Fibroblast of gingiva (primary cell): ENCODE measurements at places on chromosomes 2 and 18.

DNA sequence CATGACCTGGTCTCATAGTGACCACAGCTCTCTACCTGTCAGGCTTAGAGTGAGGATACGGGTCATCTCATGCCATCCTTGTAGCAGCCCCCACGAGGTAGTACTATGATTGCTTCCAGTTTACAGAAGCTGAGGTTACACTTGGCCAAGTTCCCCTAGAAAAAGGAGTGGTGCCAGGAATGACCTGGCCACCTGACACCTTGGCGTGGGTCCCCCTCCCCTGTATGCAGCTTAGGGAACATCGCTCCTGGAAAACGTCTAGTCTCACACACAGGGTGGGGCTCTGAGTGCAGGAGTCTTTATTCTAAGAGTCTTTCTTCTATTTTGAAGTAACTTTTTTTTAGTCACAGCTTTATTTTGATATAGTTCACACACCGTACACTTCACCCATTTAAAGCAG lies 14.8 kb downstream of the NPPC start:
- no peak for DNase-seq

DNA sequence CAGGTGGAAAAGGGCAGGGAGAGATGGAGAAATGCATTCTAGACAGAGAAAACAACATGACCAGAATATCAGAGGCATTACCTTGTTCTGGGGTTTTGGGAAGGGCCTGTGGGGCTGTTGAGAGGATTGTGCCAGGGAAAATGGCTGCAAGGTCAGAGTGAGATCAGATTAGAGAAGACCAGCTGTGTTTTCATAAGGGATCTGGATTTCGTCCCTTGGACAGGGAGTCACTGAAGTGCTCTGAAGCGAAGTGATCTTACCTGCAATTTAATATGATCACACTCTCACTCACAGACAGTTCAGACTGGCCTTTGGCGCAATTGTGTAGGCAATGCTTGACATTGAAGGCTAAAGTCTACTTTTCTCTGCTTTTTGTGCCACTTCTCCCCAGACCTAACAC lies 20.3 kb upstream of the REG3G start:
- no peak for DNase-seq

DNA sequence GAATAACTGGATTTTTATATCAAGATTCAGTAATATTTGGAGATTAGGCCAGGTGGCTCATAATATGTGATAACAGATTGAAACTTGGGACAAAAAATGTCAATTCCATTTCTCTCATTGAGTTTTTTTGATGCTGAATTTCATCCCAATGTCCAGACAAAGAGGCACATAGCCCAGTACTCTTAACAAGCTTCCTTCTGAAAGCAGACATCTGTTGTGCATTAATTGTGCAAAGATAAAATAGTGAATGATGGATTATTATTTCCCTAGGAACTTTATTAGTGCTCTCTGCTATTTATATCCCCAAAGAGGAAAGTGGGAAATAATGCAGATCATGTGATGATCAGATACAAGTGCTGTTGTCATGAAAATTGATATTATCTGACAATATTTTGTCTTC lies 234.1 kb downstream of the CCDC102B start:
- DNase-seq = no peak

DNA sequence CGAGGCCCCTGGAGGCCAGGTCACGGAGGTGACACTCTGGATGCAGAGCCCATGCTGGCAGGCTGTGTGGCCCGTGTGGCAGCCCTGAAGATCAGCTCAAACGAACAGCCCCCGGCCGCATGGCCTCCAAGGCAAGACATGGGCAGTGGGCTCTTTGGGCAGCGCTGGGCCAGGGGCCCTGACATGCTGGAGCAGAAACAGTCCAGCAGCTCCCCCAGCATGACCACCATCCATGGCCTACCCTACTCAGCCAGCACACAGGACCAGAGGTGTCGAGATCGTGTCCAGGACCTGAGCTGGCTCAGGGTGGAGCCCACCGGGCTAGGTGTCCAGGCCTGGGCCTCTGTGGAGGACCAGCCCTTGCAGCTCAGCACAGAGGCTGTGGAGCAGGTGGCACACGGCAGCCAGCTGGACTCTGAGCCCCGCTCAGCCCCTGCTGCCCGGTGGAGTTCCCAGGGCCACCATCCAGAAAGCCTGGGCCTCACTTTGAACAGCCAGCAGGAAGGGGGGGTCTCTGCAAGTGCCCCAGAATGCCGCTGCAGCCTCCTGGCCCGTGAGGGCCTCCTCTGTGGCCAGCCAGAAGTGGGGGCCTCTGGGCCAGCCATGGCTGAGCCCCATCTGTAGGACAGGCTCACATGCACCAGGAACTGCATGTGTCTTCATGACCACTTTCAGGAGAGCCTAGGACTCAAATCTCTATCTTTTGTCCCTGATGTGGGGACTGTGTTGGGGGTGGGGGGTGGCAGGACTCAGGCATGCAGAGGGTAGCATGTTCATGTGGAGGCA lies 8.9 kb downstream of the AMER3 start:
- DNase-seq = no peak

DNA sequence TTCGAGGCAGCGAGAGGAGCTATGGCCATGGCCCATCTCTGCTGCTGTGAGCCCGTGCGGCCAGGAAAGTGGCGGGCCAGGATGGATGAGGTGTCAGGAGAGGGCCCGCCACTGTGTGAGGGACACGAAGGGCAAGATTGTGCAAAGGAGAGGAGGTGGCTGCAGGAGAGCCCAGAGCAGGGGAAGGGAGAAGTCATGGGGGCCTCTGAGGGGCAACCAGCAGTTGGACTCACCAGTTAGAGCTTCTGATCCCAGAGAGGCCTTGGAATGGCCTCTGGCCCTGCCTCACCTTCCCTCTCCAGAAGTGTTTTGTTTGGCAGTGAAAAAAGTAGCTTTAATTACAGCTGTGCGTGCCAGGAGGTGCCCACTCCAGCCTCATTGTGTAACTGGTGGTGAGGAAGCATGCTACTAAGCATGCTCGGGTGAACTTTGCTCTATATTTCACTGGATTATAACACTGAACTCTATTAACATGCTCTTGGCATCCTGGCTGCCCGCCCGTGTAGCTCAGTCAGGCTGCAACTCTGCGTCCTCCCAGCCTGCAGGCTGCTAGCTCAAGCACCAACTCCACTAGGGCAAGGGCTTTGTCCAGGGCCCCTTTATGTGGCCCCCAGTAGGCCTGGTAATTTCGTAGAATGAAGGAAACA lies 34.2 kb downstream of the IMPA2 start:
- peak; percentile 89 for DNase-seq

DNA sequence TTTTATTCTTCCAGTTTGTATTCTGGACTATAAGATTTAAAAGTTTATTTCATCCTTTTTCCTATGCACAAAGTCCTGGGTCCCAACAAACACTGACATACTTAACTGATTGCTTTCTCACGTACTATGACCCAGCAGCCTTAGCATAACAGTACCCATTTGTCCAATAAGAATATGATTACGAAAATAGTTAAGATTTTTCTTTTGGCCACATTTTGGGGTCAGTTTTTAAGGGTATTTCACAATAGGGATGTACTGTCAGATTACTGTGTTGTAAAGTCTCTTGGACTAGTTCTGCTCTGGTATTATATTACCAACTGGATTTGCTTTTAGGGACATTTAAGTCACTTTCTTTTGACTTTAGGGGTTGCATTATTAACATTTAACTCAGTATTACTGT lies 46.1 kb downstream of the TTC39C start:
- peak; percentile 89 for DNase-seq

DNA sequence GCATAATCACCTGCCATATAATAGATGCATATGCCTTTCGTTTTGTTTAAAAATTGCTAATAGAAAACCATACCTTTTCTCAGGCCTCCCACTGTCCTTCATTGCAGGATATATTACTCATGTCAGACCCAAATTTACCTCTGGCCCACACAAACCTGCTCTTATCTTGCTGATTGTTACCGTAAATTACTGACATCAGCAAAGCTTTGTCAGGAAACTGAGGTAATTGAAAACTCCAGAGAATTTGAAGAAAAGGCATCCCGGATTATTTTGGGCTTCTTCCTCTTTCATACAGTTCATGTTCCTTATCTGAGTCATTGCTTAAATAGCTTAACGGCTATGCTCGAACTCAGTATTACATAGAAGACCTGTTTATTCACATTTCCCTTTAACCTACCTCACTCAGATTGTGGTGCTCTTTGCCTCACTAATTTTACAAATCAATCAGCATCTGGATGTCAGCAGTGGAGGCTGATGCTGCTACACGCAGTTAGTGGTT lies 145.7 kb downstream of the ZEB2 start:
- no peak for DNase-seq

DNA sequence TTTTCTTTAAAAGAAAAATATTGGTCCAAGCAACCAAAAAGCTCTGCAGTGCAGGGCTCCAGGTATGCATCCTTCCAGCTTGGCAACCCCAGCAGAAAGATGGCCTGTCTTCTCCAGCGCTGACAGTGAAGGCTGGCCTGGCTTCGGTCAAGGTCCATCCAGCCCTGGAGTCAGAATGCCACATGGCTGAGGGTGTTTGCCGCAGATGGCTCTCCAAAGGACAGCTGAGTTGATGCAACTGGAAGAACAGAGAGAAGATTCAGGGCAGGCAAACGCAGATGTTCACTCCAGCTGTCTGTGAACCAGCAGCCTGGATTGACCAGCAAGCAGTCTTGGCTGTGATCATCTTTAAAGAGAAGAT lies 51.4 kb downstream of the MARCO start:
- no peak for DNase-seq

DNA sequence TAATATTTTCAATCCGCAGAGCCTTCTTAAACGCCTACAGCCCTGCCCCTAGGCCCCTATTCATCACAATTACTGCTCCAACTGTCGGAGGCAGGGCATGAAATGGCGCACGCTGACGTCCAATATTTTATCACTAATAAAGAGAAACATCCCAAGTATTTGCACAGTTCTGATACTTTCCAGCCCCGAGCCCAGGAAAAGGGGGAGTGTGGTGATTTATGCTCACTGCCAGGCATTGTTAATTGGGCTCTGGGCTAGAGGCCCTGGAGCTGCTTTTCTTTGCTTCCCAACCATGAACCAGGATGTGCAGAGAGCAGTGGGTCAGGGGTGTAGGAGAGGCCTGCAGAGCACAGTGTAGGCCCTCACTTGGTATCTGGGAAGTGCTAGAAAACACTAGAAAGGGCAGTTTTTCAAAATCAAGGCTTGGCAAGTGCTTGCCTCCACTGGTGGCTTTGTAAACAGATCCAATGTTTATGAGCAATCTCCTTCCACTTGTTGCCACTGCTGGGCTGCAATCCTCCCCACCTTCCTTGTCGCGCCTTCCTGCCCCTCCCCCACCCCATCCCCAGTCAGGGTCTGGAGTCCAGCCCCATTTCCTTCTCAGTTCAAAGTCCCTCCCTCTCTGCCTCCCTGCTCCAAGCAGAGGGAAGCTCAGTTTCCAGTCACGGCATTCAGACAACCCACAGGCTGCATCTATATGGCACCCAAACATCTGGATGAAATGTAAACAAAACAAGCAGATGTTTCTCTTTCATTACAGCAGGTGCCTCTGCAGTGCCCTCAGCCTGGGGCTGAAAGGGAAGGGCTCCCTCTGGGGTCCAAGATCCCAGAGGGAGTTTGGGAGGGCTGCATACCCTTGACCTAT lies 83.9 kb upstream of the PKDCC start:
- peak; percentile 68 for DNase-seq
